Activated CD4-positive, CD25-positive, alpha-beta regulatory T cell treated with anti-CD3 and anti-CD28 coated beads, Interleukin-2, amount 50 U/mL, for 72 hours (primary cell): ENCODE measurements at places on chromosomes 1 and 21.
A peak's percentile ranks its signal among the peaks of the same experiment; 100 is the strongest.

- DNase-seq, result no peak
Observed at GRCh38 chr1:153869486-153869885, 53.3 kb downstream of the GATAD2B start.

- no peak for DNase-seq
Observed at GRCh38 chr1:38027201-38028104, 14.9 kb downstream of the UTP11 start.

GRCh38 chr21:39060485-39061083 is 122.7 kb downstream of the PSMG1 start:
- DNase-seq, result no peak

GRCh38 chr21:42304556-42305454 is 10.4 kb downstream of the TFF3 start:
- DNase-seq, result no peak

GRCh38 chr1:1554926-1555915 is 14.8 kb upstream of the TMEM240 start:
- no peak for DNase-seq

GRCh38 chr1:155968670-155969069 is 9.7 kb downstream of the ARHGEF2 start:
- DNase-seq, result no peak

GRCh38 chr1:192167911-192168700 is 9.8 kb downstream of the RGS18 start:
- DNase-seq, result no peak

- no peak for DNase-seq
Observed at GRCh38 chr1:27348861-27349783, 7.3 kb downstream of the SYTL1 start.

GRCh38 chr1:53254011-53254640 is 15.8 kb upstream of the MAGOH start:
- no peak for DNase-seq

DNA sequence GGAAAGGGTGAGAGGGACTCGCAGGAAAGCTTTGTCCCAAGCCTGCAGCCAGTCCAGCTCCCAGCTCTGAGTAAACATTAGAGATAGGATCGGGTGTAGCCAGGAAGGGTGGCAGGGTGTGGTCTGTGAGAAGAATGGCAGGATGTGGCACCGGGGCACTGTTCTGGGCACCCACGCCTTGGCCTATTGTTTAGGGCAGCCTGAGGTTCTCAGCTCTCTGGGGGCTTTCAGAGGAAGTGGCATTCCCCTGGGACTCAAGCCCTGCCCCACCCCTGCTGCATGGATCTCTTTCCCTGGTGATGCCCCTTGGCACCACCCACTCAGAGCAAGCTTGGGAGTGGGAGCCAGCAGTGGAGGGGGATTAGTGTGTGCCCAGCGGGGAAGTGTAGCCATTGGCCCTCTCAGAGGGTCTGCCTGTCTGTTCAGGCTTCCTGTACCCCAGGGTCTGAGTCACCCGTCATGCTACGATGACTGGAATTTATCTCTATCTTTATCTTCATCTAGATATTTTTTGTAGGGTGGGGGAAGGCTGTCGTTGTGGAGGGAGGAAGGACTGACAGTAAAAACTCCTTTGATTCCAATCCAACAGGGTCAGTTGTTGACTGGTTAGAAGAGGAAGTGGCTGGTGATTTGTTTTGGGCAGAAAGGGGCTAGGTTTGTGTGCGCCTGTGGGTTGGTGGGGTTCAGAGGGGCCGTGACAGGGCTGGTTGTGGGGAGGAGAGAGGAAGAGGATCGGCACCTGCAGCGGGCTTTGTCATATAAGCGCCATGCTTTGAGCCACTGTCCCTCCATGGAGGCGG is 31.6 kb downstream of the SOX13 start:
- DNase-seq, result no peak

- DNase-seq, result no peak
Observed at GRCh38 chr1:220420726-220421125, 107.2 kb upstream of the MARK1 start.

- no peak for DNase-seq
Observed at GRCh38 chr1:84892705-84893618, at the start of gene LPAR3. TSS of gene LPAR3 (minus strand) at chr1:84893206. CDS start at chr1:84866120, 27,086 bp downstream.

DNA sequence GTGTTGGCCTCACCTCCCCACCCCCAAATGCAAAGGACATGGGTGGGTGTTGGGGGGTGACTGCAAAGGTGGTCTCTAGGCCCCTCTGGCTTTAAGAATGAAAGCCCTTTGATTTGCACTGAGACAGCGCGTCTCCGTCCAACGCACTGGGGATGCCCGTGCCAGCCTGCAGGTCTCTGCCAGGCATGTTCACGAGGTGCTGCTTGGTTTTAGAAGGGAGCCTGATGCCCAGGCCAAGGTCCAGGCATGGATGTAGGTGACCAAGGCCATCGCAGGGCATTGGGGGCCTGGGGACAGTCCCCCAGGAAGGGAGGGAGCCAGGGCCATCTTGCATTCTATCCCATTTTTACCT is 363.6 kb upstream of the VAMP3 start:
- DNase-seq, result peak; percentile 19

GRCh38 chr1:205700865-205701401 is 20.6 kb upstream of the SLC45A3 start:
- DNase-seq, result no peak

- DNase-seq, result no peak
Observed at GRCh38 chr1:223323491-223324484, 40.2 kb downstream of the SUSD4 start.

DNA sequence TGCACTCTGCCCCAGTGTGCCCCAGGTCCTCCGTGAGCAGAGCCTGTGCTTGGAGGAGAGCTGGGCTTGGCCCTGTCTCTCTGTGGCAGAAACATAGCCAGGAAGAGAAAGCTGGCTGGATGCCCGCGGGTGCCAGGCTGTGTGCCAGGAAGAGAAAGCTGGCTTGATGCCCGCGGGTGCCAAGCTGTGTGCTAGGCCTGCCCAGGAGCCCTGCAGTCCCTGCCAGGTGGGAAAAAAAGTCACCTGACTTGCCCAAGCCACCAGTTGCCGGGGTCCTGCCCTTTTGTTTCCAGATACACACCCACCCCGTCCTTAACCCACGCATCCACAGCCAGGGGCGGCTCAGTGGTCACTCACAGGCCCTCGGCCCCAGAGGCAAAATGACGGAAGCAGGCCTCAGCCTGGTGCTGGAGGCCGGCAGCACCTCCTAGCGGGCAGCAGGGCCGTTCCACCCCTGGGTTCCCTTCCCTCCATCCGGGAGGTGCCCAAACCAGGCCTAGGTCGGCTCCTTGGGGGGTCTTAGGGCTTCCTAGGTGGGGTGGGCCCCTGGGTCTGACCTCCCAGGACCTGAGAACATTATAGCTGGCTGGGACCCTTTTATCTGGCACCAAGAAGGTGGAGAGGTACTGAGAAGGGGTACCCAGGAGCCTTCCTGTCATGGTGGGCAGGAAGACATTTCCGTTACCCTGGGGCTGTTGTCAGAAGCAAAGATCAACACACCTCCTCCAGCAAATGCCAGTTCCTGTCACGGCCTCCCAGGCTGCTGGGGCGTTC is 9.1 kb downstream of the ITGB2 start:
- peak; percentile 67 for DNase-seq

DNA sequence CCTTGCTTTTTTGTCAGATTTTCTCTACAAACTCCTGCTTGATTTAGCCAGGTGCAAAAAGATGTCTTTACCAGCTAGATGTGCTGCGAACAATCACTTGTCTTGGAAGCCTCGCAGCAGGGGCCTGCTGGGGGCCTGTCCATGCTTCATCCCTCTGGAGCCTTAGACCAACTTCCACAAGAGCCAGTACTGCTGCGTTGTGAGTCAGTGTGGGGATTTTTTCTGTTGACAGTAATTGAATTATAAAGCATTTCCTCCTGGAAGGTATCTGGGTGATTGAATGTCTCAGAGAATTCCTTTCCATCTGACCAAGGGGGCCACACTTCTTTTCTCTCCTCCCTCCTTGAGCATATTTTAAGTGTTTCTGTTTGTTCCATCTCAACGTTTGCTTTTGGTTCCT is 40.4 kb upstream of the LDLRAP1 start:
- no peak for DNase-seq

DNA sequence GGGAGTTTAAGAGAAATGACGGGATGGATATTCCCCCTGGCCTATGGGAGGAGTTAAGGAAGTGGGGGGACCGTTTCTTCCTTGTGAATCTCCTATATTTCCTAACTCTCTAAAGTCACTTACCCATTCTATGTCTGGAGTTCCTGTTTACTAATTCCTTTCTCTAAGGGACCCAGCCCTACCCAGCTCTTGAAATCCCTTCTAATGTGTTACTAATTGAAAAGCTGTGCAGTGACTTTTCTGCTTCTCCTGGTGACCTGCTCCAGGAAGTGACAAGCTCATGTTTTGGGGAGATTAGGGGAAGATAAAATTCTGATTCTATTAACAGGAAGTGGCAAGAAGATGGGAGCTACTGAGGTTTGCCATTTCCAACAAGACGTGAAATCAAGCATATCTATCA is 4.0 kb upstream of the SAMSN1 start:
- no peak for DNase-seq

GRCh38 chr1:55214212-55214933 is 791 bp downstream of the USP24 start:
- DNase-seq, result peak; percentile 59

- DNase-seq, result no peak
Observed at GRCh38 chr1:112544011-112544688, 35.4 kb downstream of the WNT2B start.

- DNase-seq, result no peak
Observed at GRCh38 chr1:222138095-222138494, 396.2 kb upstream of the DUSP10 start.

GRCh38 chr1:65756616-65757015 is 36.1 kb upstream of the PDE4B start:
- DNase-seq, result no peak

GRCh38 chr1:943545-944340 is 15.3 kb downstream of the NOC2L start:
- DNase-seq, result no peak

- DNase-seq, result no peak
Observed at GRCh38 chr21:43322805-43323204, 104.1 kb downstream of the SIK1 start.

GRCh38 chr1:193458628-193459027 is 272.2 kb upstream of the B3GALT2 start:
- DNase-seq, result no peak

DNA sequence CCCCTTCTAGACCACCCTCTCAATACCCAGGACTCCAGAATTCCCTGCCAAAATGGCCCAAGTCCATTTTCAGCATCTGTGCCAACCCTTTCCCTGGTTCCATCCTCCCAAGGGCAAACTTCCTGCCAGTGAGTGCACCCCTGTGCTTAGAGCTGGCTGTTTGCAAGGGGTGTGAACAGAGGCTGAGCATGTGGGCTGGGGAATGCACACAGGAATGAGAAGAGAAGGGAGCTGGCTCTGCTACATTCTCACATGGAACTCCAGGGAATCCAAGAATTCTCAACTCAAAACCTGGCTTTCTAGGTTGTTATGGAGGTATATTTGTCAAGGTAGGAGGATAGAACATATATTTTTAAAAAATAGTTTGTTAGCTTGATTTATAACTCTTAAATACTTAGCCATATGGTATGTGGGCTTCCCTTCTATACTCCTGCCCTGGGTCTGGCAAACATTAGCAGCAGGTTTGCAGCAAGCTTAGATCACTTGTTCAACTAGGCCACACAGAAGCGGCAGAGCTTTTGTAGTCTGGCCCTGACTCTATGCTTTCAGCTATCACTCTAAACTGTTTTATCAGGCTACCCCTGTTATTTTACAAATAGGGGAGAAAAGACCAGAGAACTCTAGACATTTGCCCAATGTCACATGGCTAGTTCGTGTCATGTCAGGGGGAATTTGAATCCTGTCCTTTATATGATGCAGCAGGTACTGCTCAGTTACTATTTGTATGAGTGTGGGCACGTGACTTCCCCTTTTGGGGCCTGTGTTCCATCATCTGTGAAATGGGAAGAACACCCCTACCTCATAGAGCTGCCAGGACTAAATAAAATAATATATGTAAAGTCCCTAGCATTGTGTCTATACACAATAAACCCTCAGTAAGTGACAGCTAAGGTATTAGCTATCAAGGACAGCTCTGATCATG is 8.1 kb upstream of the STMN1 start:
- DNase-seq, result no peak
